ENCODE measurements at places on chromosomes 3 and 15.

GRCh38 chr3:150238048-150238802, 169.9 kb upstream of the TSC22D2 start:
- DNase-seq: no peak

DNA sequence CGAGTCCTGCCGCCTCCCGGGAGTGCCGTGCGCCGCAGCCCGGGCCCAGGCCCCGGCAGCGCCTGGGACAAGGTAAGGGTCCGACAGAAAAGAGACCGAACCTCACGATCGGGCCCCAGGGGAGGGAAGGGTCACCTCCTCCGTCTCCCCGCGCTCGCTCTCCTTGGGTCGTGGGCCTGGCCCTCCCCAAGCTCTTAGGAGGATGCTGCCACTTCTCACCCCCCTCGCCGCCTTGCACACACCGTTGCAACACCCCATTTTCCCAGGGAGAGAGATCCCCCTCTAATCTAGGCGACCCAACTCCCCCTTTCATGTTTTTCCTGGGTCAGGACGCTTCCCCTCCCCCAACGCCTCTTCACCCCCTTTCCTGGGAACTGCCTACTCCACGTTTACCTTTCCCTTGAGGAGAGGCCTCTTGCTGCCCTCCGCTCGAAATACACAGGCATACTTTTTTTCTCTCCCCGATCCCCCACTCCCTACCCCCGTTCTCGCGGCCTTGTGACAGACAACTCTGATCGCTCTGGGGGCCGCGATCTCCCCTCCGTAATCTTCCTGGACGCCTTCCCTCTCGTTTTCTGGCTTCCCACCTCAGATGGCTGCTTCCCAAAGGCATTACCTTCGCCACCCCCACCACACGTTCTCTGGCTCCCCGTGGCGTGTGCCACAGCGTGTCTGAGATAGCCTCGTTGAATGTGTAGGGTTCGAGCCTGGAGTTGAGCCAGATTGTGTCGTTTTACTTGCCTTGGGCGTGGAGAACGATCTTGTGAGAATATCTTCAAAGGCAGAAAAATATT, 688 bp downstream of the SETD5 start:
- DNase-seq: no peak

- DNase-seq: peak; percentile 78
These were observed at the start of gene DUSP7 for GRCh38 chr3:52056521-52056967. DUSP7 (minus strand) TSS chr3:52056571; CDS start chr3:52056366, 205 bp downstream.

DNA sequence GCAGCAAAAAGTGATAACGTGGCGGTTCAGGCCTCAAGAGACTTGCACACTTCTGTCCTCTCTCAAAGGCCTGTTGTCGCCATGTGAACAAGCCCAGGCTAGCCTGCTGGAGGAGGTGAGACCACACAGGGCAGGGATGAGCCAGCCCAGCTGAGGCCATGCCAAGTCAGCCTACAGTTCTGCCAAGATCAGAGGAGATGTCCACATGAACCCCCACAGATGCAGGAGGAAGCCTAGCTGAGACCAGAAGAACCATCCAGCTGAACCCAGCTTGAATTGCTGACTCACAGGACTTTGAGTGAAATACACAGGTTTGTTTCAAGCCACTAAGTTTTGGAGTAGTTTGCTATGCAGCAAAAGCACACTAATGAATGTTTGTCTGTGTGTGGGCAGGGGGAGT, 50.3 kb upstream of the SEC13 start:
- no peak for DNase-seq

DNA sequence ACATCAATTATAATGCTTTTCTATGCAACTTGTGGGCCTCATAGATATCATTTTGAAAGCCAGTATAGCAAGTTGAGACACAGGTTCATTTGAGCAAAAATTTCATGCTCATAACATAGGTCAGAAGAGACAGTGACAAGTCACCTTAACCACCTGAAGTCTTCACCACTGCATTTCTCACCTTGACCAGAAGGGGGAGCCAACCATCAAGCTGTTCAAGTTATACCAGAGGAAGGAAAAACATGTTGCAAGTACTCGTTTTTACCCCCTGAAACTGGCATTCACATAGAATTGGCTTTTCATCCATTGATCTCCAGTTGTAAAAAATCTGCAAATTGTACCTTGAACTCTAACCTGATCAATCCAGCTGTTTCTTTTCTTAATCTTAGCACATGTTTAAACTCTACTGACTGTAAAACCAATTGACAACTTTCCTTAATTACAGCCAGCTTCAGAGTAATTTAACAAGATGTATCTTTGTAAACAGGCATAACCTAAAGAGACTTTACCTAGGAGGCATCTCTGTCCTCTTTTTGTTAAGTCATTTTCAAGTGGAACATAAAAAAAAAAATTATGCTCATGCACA, 1.4 kb downstream of the LMOD3 start:
- peak; percentile 83 for DNase-seq

DNA sequence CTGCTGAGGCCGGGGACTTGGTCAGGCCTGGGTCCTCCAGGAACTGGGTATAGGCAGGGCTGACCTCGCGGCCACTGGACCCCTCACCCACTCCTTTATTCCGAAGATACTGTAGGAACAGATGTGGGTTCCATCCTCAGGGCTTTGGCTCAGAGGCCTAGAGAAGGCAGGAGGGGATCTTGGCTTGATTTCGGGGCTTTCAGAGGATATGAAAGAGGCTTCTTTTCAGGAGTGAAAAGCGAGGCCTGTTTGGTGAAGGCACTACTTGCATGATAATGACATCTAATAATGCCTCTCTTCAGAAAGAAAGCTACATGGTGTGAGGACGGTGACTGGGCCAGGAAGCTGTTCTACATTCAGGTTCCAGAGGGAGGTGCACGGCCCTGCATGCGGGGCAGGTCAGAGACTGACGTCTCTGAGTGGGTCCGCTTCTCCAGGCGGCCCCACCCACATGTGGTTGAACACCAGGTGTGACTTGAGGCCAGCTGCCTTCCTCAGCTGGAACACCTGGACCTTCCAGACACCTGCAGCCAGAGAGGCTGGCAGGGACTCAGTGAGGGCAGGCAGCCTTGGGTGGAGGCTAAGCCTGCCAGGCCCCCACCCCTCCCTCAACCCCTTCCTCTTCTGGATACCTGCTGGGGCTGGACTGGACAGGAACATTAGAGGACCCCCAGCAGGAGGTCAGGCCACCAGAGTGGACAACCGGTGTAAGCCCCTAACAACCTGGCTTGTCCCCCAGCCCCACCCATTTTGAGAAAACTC, 31.1 kb upstream of the HHATL start:
- DNase-seq: no peak

- DNase-seq: no peak
These were observed 43.8 kb downstream of the MSL2 start for GRCh38 chr3:136152176-136152843.

DNA sequence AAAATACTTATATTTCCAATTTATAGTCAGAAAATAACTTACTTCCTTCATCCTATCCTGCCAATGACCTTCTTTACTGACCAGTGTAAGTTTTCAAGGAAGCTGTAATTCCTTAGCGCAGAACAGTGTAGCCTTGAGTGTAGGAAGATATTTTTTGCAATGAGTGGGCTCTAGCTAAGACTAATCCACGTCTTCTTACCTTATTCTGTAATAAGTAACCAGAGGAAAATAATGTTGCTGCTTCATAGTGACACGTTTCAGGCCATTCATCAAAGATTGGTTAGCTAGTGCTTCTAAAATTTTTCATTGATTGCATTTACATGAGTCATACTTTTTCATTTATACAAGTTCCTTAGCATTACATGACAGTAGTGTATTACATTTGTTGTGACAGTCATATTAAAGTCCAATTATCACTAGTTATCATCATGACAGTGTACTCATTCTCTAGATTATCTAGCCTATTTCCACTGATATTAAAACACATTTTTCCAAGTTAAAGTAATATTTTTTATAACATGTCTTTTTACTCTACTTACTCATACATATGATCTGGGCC, 403.8 kb upstream of the EPHA3 start:
- no peak for DNase-seq

DNA sequence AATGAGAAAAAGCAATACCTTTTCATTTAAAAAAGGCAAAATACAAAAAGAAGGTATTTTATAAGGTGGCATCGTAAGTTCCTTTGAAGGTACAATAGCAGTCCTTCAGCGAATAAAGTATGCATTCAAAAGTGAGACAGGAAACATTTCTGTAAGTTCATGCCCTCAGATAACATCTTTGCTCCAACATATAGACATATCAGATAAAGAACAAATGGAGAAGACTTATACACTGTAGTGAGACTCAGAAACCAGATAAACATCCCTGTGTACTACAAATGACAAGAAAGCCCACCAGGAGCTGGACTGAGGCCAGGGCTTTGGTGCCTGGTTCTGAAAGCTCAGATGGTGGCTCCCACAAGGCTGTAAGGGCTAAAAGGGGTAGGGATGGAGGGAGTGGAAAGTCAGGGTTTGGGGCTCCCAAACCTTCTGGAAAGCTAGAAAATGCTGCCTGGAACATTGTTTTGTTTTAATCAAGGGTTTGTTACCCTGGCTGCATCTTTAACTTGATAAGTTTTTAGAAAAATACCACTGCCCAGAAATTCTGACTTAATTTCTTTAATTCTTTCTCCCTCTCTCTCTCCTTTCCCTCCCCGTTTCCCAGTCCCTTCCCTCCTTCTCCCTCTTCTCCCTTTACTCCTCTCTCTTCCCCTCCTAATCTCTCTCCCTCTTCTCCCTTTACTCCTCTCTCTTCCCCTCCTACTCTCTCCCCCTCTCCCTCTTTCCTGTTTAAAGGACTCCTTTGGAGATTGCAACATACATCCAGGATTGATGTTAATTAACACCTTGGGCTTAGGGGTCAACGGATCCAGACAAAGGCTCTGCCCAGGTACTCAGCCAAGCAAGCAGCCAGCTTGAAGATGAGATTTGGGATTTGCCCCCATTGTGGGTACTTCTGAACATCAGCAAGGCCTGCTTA, 126.1 kb downstream of the AQP9 start:
- no peak for DNase-seq

- no peak for DNase-seq
These were observed 854 bp upstream of the NPTN start for GRCh38 chr15:73633991-73634495.

- DNase-seq: no peak
These were observed at the start of gene MASP1 for GRCh38 chr3:187291512-187292132. MASP1 (minus strand) TSS chr3:187291737; CDS start chr3:187291632, 105 bp downstream.

DNA sequence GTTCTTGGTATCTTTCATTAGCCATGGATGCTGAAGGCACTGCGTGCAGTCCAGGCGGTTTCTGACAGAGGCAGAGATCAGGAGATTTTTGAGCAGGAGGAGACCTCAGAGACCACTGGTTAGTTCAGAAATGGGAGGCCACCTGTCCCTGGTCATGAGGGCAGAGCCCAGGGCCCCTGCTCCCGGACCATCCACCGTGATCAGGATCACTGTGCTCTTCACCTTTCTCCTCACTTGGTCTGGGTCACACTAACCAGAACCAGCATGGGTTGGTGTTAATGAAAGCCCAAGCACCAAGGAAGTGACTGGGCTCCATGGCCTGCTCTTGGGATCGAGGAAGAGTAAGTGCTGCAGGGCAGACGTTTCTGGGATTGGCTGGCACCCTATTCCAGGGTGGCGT, 42.0 kb upstream of the HACD2 start:
- DNase-seq: no peak

GRCh38 chr3:95097493-95097892, 1034.6 kb downstream of the NSUN3 start:
- no peak for DNase-seq

DNA sequence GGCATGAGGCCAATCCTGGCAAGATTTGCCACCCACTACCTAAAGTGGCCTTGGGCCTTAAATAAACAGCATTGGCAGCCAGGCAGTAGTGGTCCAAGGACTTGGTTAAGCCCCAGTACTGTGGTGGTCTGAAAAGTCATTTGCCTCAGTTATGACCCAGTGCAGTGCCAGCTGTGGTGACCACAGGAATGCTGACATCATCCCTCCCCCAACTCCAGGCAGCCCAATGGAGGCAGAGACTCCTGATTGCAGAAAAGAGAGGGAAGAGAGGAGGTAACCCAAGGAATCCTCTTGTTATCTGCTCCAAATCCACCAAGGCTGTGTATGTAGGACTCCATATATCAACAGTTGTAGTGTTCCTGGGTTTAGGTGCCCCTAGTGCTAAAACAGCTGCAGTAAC, 883.6 kb downstream of the SQOR start:
- no peak for DNase-seq

DNA sequence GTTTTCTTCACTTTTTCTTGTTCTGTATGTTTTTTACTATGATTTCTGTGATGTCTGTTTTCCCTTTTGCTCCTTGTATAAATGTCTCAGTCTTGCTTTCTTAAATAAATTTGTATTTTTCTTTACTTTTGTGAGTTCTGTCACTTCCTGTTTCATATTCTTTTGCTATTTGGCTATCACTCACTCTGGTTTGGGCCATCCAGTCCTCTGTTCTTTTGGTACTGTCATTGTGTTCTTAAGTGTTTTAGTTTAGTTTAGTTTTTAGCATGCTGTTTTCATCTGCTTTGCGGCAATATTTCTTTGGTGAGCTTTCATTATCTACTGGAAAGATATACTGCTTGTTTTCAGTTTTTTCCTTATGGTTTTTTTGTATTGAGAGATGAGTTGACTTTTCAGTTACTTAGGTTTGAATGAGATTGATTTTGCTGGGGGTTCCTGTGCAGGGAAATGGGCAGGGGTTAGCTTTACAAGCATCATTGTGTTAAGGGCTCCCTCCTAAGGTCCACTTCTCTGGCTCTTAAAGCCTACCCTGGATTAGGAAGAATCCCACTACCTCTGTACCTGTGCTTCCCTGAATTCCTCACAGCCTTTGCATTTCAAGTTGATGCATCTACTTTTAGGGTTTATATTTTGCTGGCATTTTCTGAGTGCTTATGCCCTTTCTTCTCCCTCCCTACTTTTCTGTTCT, 35.1 kb downstream of the PDCD6IP start:
- no peak for DNase-seq

- DNase-seq: no peak
These were observed 27.2 kb upstream of the ABHD17C start for GRCh38 chr15:80667936-80668335.
